Fibroblast of skin of left quadriceps (primary cell): ENCODE measurements at places on chromosomes 3 and 15.

GRCh38 chr15:57697588-57697987 is 8.9 kb upstream of the POLR2M start:
- DNase-seq, result no peak

- DNase-seq, result no peak
These were observed 140.6 kb downstream of the MEIS2 start for GRCh38 chr15:36959746-36960145.

DNA sequence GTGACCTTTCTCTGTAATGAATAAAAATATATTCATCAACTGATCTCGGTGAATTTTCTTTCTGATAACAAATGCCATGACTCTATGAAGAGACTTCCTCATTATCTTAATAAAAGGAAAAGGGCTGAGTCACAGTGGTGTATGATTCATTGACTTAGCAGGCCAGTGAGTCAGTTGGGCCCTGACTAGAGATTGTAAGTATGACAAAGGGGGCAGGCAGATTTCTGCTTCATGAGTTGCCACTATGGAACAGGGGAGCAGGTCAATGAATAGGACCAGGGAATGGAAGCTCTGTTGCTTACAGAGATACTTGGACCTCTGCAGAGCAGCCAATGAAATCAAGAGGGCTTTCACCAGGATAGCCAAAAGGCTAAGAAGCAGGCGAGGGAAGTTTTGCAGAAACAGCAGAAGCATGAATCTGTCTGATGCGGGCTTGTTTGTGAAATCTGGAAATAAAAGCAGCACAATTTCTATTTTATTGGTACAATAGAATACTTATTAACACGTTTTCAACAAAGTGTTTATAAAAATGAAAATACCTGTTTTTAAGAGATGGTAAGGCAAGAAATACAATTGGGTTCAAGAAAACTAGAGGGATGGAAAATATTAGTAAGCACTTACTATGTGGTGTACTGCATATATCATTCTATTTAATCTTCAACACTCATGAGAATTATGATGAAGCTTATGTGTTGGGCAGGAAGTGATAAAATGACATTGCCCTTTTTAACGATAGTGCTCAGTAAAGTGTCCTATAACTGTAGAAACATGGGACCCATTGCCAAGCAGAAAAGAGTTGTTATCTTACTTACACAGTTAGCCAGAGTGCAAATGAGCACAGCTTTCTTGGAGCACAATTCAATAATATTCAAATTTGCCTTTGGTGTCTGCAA is 169.8 kb upstream of the MYRIP start:
- peak; percentile 80 for DNase-seq

DNA sequence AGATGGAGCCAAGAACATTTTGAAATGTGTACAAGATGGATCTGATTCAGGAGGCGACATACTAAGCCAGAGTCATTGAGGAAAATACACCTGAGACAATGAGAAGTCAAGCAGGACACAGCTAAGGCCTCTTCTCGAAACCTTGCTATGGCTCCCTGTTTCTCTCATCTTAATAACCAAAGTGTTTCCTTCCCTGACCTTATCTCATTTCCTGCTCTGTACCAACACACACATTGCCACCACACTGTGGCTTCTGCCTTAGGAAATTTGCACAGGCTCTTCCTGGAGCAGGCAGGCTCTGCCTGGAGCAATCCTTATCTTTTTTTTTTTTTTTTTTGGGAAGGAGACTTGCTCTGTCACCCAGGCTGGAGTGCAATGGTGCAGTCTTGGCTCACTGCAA is 36.6 kb downstream of the OXSM start:
- DNase-seq, result no peak

DNA sequence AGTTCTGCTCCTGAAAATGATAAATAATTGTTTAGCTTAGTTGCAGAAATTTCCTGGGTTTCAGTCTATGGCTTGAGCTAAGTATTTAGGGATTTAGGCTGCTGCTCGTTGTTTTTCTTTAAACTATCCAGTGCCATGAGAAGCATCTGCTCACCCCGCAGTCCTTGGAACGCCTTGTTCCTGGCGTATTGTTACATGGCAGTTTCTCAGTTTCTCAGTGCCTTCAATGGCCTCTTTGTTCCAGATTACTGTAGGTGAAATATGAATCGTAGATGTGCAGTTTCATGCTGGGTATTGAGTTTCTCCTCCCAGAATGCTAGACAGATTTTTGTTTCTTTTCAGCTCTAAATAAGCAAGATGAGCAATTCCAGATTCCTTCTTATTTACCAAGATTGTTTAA is 269.5 kb upstream of the GBE1 start:
- DNase-seq, result no peak
